Kidney (tissue), 22 donors: ENCODE measurements at places on chromosomes 13 and 19. TPM values are rescaled to one million over a fixed set of nuclear protein-coding genes. Genes with fewer than 3 reads are reported as not detected.

TMEM161A gene
- 23.9 TPM for total RNA-seq

DNA sequence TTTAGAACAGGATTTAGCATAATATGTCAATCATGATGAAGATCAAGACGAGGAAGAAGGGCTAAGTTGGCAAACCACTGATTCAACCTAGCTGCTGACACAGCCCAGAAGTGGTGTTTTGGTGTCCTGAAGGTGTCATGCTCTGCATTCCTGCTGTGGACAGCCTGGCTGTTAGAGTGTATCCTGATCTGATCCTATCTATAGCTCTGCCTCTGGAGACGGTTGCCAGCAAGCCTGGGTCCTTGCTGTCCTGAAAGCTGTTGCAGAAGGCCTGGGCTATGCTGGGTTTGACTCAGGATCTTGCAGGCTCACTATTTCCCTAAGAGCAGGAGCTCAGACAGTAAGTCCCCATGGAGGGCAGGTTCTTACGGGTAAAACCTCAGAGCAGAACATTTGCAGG is 416.4 kb downstream of the TSHZ3 start:
- no peak for DNase-seq

PSG11 gene
- not detected for total RNA-seq

LIM2 gene
- not detected for total RNA-seq
